ENCODE measurements at places on chromosomes 6 and 20.

DNA sequence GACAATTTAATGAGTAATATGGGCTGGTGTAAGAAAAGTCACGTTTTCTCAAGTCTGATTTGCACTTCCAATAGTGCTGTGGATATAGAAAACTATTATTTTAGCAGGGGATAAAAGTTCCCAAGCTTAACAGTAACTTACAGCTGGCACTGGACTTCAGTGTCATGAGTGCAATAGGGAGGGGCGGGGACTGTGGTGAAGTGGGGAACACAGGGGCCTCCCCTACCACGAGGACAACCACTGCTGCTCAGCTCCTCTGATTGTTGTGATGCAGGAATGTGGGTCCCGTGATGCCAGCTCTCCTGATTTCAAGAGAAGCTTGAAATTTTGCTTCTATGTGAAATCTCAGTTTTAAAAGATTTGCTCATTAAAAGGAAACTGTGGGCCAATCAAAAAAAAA is 24.0 kb downstream of the SLC13A3 start:
- no peak for DNase-seq

- DNase-seq = no peak
Measured at GRCh38 chr20:43513372-43513930, 6.0 kb downstream of the L3MBTL1 start.

- no peak for DNase-seq
Measured at GRCh38 chr20:29296256-29297230, 1960.9 kb upstream of the DEFB115 start.

GRCh38 chr20:63964412-63964811 is 5.3 kb downstream of the ZNF512B start:
- DNase-seq = no peak

GRCh38 chr6:19180348-19181072 is 656.7 kb upstream of the ID4 start:
- DNase-seq = no peak
